ENCODE measurements at places on chromosomes 3 and 15.

GRCh38 chr3:194072691-194073279 lies 63.2 kb upstream of the HES1 start:
- DNase-seq, result no peak

GRCh38 chr3:64884536-64884935 lies 196.7 kb upstream of the ADAMTS9 start:
- DNase-seq, result no peak

DNA sequence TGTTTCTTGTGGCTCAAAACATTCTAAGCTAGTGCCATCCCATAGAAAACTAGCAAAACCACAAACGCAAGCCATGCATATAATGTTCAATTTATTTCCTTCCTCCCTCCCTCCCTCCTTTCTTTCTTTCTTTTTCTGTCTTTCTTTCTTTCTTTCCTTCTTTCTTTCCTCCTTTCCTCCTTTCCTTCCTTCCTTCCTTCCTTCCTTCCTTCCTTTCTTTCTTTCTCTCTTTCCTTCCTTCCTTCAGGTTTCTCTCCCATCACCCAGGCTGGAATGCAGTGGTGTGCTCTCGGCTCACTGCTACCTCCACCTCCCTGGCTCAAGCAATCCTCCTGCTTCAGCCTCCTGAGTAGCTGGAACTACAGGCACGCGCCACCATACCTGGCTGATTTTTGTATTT lies 492.8 kb upstream of the PROK2 start:
- DNase-seq, result no peak

- DNase-seq, result no peak
These were observed 59.7 kb downstream of the ADAMTS7 start for GRCh38 chr15:78751602-78751979.

- DNase-seq, result no peak
These were observed 164.8 kb downstream of the ERC2 start for GRCh38 chr3:56303487-56303886.

Data from anterior cingulate cortex (tissue), 58 donors.